ENCODE measurements at places on chromosomes 12 and 14. TPM values are rescaled to one million over a fixed set of nuclear protein-coding genes. Genes with fewer than 3 reads are reported as not detected.
A peak's percentile ranks its signal among the peaks of the same experiment; 100 is the strongest.

GRCh38 chr14:73610687-73611086 lies 1.6 kb upstream of the ACOT6 start:
- no peak for DNase-seq

- DNase-seq: no peak
Measured at GRCh38 chr14:21528381-21529348, 2.5 kb upstream of the SALL2 start.

DNA sequence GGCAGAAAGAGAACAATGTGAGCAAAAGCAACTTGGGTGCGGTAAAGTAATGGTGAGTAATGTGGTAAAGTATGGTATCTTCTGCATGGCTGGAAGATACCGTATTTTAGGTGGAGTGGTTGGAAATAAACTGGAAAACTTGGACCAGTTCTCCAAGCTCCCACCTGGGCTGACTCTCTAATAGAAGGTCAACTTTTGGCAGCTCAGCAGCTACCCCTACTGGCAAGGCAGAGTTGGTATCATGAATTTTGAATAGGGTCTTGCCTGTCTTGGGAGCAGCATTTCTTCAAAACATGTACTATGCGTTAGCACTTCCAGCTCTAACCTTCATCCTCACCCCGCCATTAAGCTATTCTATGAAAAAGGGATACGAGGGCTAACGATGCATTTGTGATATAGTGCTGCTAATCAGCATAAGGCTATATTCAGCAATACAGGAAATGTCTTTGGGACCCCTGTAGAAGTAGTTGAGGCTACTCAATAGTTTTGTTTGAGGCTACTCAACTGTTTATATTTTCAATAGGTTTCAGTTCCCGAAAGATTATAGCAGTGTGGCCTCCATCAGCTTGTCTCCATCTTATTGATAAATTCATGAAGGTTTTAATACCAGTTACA lies 276.3 kb upstream of the FAR2 start:
- no peak for DNase-seq

- DNase-seq: no peak
Measured at GRCh38 chr12:15702276-15702675, 86.9 kb downstream of the EPS8 start.

GRCh38 chr14:73248108-73248868 lies 11.0 kb downstream of the PAPLN start:
- no peak for DNase-seq

DNA sequence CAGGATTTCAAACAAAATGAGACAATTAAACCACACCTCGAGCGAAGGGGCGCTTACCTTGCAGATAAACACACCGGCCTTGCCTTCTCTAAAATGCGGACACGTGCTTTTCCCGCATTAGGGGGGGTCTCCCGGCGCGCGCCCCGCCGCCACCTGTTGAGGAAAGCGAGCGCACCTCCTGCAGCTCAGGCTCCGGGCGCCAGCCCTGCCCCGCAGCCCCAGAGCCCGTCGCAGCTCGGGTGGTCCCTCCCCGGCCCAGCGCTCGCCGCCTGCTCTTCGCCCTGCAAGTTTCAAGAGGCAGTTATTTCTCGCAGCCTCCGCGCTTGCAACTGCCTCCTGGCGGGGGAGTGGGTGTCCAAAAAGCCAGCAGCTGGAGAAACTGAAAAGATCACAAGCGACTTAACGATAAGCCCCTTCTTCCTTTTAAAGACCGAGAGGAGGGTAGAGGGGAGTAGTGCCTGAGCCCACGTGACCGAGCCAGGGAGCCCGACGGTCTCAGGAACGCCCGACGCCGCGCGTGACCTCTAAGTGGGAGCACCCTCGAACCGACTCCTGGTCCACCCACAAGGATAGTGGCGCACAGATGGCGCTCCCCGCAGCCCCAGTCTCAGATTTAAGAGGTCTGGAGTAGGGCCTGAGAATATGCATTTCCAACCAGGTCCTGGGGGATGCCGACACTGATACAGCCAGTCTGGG lies at the start of gene ESR2:
Gene ESR2, minus strand, starts transcription at position 396 of the 696 bp plus-strand sequence. CDS start 11,386 bp downstream, outside the sequence.
- DNase-seq: no peak

GRCh38 chr12:87687362-87687761 lies 341.8 kb downstream of the C12orf50 start:
- peak; percentile 11 for DNase-seq

DNA sequence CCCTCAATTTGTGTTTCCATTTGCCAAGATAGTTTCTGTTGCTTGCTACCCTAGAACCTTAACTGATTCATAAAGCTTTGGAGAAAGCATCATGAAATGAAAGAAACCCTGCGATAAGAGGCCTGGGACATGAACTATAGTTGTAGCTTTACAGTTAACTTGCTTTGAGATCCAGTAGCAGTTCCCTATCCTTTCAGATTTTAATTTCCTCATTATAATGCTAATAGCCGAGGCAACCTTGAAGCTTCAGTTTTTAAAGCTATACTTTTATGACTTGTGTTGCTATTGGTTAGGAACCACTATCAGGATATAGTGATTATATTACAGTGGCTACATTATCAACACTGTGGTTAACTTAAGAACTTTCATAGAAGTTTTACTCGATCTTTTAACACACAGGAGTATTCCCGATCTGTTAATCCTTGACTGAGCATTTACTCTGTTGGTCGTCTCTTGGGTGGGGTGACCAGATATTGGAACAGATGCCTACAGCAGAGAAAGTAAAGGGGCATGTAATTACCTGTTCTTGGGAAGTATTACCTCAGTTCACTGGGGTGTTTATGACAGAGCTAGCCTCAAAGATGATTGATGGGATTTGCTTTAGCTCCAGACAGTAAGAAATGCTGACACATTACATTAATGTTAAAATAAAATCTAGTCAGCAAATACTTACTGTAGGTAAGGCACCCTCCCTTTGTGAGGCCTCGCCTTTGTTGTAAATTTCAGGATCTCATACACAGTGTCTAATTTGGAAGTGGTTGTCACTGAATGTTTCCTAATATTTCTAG lies 86.2 kb upstream of the CSRP2 start:
- DNase-seq: no peak

DNA sequence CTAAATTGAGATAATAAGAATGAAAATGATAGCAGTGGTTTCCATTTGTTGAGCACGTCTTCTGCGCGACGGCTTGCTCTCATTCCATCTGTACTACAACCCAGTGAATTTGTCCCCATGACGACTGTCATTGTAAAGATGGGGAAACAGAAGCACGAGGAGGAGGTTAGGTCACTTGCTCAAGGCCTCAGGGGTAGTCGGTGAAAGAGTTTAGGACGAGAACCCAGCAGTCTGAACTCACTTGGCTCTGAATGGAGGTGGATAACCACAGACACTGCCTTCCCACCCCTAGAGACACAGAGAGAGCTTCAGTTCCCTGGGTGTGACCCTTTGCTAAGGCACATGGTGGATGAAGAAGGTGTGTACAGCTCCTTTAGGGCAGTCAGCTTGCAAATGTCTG lies 30.9 kb upstream of the PLEKHG3 start:
- no peak for DNase-seq

GRCh38 chr12:101491329-101491728 lies 16.2 kb downstream of the SPIC start:
- DNase-seq: no peak

DNA sequence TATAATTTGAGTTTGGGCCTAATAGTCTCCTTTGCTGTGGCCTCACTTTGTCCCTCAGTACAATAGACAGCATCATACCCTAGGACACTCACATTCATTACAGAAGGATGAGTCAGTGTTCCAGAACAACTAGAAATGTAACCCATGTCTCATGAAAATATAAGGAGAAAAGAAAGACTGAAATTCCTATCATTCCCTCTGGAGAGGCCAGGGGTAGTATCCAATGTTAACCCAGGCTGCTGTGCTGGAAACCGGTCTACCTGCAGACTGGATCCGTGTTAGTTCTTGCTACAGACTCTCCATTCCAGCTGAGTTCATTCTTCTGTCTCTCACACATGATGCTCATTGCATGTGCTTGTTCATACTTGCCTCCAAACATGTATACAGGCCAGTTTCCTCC lies 75.8 kb upstream of the HOXC13 start:
- DNase-seq: no peak

DNA sequence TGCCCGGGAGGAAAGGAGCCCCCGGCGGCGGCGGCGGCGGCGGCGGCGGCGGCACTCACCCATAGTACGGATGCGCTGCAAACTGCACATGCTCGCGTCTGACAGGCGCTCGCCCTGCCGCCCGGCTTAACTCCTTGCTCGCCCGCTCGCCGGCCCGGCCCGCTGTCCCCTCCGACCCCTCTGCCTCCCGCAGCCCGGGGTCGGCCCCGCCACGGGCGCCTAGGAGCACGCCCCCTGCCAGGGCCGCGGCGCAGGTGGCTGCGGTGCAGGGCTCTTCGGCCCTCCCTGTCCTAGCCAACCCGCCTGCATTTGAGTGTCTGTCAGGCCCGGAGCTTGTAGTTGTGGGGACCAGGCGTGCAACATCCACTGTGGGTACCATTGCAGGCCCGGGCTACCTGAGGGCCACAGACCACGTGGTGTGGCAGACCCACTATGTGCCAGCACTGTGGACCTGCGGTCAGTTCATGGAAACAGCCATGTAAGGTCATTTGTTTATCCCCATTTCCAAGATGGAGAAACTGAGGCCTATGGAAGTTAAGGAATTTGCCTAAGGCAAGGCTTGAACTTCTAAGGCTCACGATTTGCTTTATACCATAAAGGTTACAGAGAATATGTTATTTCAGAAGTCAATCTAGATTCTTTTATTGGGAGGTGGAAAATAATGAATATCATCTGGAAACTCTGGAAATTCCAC lies 17.6 kb upstream of the PLEKHH1 start:
- no peak for DNase-seq

- no peak for DNase-seq
Measured at GRCh38 chr12:24664161-24664880, 284.6 kb downstream of the BCAT1 start.

- DNase-seq: no peak
Measured at GRCh38 chr14:99937475-99938244, 127.6 kb upstream of the EVL start.

DNA sequence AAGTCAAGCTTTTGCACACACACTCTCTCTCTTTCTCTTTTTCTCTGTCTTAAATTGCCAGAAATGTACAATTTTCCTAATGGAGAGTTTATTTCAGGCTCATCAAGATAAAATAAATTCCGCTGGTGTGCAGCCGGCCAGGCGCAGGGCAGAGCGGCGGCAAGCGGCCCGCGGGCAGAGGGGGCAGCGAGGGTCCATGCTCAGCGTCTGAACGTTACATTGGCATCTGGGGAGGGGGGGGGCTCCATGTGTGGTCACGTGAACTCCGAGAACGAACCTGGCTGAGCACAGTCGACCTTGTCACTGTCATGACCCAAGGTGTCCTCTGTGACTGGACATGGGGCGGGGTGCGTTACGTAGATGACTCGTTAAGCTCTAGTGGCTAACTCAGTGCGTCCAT lies 23.8 kb upstream of the FZD10 start:
- DNase-seq: no peak

DNA sequence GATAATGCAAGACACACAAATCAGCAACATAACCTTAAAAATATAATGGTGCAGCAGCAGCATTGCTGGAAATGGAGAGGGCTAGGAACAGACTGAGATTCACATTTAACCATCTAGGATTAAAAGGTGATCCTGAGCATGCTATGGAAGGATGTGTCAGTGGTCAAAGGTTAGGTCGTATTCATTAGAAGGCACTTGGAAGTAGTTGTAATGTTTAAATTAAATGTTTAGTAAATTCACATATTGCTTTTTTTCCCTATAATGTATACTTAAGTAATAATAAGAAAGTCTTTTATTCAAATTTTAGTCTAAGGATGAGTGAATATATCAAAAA lies 368.6 kb upstream of the PDE3A start:
- no peak for DNase-seq

GRCh38 chr14:101235335-101236103 lies 325.8 kb upstream of the DIO3 start:
- peak; percentile 57 for DNase-seq

- peak; percentile 78 for DNase-seq
Measured at GRCh38 chr12:69068448-69068847, 135.5 kb upstream of the CPM start.

DNA sequence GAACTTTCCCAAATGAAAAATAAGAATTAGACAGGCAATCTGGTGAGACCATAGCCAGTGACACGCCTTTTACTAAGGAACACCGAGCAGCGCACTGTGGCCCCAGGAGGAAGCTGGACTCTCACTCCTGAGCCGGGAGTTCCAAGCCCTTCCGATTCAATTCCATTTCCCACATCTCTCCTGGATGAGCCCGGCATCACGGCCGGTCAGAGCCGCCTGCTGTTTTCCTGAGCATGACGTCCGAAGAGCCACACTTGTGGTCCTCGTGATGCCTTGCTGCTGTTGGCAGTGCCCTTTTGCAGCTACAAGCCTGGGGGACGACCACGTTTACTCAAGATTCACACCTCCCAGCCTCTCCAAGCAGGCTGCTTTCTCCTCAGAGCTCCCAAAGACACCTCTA lies 40.8 kb downstream of the FBXL14 start:
- DNase-seq: no peak

DNA sequence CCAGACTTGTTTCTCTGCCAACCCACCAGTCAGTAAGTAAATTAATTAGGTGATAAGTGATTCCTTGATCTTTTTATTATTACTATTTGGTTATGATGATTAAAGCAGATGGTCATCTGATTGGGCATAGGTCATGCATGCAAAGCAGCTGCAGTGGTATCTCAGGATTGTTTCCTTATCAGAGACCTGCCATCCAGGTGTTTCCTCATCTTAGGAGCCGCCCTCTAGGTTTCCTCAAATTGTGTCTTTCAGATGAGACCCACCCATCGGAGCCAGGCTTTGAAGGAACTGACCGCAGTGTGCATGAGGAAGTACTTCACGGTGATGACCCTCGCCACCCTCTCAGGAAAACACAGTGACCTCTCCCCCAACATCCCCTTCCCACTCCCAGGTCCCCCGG lies 63.3 kb downstream of the ZFP36L1 start:
- DNase-seq: no peak

GRCh38 chr14:67432050-67432564 lies 20.1 kb upstream of the PLEK2 start:
- no peak for DNase-seq

DNA sequence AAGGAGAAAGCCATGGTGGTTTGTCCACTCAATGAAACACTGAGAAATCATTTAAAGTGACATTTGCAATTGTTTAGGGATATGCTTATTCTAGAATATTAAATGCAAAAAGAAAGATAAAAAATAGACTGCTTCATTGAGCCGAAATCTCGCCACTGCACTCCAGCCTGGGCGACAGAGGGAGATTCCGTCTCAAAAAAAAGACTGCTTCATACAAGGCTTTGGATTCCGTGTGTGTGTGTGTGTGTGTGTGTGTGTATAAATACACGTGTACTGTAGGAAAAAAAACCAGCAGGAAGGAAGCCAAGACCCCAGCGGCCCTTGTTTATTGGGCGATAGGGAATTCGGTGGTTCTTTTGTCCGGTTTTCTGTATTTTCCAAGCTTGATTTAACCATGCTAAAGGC lies 3.2 kb upstream of the ZNF839 start:
- DNase-seq: peak; percentile 68

LUM gene
- total RNA-seq: 172 TPM

WNT1 gene
- 0.29 TPM for total RNA-seq

MEG3 gene
- total RNA-seq: 132 TPM

RPS29 gene
- total RNA-seq: 852 TPM

SCNN1A gene
- 52.7 TPM for total RNA-seq

TCL1B gene
- total RNA-seq: not detected

NEMP1 gene
- 11.4 TPM for total RNA-seq

IL31 gene
- total RNA-seq: not detected

ALG10 gene
- total RNA-seq: 11.3 TPM

TMEM63C gene
- 1.4 TPM for total RNA-seq

NFKBIA gene
- 74.8 TPM for total RNA-seq

TPPP2 gene
- 0.81 TPM for total RNA-seq

CLMN gene
- total RNA-seq: 63.5 TPM

AQP5 gene
- total RNA-seq: 1.6 TPM

HCAR2 gene
- not detected for total RNA-seq

RHOJ gene
- total RNA-seq: 10.4 TPM

NPFF gene
- not detected for total RNA-seq

SLC39A5 gene
- 49.9 TPM for total RNA-seq

PTHLH gene
- total RNA-seq: 103 TPM

ZNF385A gene
- 11.4 TPM for total RNA-seq
